ENCODE measurements at places on chromosomes 7 and 10. TPM values are rescaled to one million over a fixed set of nuclear protein-coding genes. Genes with fewer than 3 reads are reported as not detected.

DNA sequence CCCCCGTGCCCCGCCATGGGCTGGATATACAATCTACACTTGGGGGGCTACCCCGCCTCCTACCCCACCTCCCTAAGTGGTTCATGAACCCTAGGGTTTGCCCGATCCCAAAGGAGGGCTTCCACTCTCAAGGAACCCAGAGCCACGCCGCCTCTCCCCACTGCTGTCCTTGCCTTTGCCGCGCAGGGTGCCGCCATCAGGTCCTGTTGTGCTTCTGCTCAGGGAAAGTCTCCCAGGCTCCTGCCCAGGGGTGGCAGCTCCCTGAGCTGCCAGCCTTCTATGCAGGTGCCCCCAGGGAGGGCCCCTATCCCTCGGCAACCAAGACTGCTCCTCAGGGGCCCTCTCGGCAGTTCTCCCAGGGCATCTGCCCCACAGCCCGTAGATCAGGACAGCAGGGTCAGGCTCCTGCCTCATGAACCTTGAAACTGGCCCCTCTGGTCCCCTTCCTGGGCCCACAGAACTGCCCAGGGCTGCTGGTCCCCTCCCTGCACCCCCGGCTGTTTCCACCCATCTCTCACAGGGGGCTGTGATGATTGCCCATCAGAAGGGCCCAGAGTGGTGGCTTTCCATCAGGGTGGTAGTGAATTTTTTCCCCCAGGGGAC is 13.0 kb upstream of the PCBD1 start:
- H3K27ac ChIP-seq: no peak overlapping the region
- H3K4me3 ChIP-seq: no peak overlapping the region
- no peaks in the 10 kb centered on the region for H3K4me1 ChIP-seq

Gene TMEM196
- total RNA-seq: not detected

DNA sequence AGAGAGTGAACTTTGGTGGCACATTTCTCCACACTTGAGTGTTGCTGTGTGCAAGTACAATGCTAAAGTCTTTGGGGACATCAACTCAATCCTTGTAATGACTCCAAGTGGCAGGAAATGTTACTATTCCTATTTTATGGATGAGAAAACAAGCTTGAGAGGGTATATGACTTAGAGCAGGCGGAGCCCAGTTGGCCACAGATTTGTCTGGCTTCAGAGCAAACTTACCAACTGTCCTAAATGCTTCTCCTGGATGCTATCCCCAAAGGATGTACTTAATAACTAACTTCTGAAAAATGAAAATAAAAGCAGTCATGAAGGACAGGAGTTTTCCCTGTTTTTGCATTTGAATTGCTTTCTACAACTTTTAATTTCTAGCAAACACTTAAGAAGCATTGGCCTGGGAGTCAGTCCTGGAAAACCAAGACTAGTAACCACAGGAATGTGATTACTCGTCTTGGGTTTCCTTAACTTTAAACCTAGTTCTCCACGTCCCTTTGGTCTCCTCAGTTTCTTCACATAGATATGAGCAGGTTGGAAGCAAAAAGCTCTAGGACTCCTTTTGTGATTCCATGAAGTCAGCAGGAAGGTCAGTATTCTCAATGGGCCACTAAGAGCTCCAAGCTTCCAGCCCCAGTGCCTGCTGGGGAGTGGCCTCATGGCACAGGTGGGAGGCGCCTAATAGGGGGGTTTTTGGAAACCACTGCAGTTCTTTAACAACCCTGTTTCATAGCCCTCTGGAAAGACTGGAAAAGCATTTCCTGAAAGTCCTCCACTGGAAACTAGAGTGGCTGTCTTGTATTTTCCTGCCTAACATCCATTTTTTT is 140.8 kb downstream of the GLCCI1 start:
- H3K4me3 ChIP-seq: no peak overlapping the region
- H3K36me3 ChIP-seq: no peaks in the 10 kb centered on the region
- H3K27ac ChIP-seq: no peak overlapping the region
- no peaks in the 10 kb centered on the region for H3K27me3 ChIP-seq
- no peak for DNase-seq

GRCh38 chr7:137305901-137306621 is 37.5 kb downstream of the PTN start:
- no peaks in the 10 kb centered on the region for H3K36me3 ChIP-seq
- H3K4me3 ChIP-seq: no peak overlapping the region
- no peaks in the 10 kb centered on the region for H3K27me3 ChIP-seq
- H3K27ac ChIP-seq: no peak overlapping the region
- no peak for DNase-seq

- H3K4me1 ChIP-seq: no peaks in the 10 kb centered on the region
- peak overlapping the region; percentile 32 for H3K4me3 ChIP-seq
- no peak overlapping the region for H3K27ac ChIP-seq
- H3K36me3 ChIP-seq: no peaks in the 10 kb centered on the region
Observed at GRCh38 chr10:71805776-71806703, 32.7 kb upstream of the VSIR start.

- H3K4me3 ChIP-seq: no peak overlapping the region
- H3K27me3 ChIP-seq: no peaks in the 10 kb centered on the region
- H3K4me1 ChIP-seq: peaks cover 19% of the 10 kb centered on the region
- no peak overlapping the region for H3K27ac ChIP-seq
- DNase-seq: no peak
Observed at GRCh38 chr10:114485696-114486400, 81.5 kb upstream of the AFAP1L2 start.

Gene GPR15LG
- total RNA-seq: not detected

DNA sequence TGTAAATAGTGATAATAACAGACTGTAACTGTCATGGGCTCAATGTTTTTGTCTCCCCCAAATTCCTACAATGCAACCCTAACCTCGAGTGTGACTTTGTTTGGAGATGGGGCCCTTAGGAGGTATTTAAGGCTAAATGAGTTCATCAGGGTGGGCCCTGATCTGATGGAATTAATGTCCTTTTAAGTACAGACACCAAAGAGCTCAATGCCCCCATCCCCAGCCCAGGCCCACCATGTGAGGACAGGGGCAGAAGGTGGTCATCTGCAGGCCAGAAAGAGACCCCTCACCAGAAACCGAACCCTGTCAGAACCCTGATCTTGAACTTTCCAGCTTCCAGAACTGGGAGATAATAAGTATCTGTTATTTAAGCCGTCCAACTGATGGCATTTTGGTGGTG is 83.2 kb downstream of the PIP4K2A start:
- H3K36me3 ChIP-seq: no peaks in the 10 kb centered on the region
- H3K4me1 ChIP-seq: peaks cover 42% of the 10 kb centered on the region
- H3K27ac ChIP-seq: no peak overlapping the region
- DNase-seq: no peak
- H3K4me3 ChIP-seq: no peak overlapping the region

DNA sequence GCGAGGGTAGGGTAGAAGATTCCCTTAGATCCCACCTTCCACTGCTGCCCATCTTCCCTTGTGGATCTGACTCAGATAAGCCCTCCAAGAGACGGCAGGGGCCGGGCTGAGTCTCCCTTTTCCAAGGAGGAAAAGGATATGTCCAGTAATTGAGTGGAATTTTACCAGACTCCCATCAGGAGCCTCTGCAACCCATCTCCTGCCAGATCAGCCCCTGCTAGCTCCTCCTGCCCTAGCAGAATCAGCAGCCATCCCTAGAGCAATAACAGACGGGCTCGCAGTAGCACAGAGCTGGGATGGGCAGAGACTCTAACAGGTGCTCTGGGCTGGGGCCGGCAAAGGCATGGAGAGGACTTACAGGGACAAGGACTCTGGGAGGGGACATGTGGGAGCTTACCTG is 73.5 kb downstream of the C10orf105 start:
- no peaks in the 10 kb centered on the region for H3K36me3 ChIP-seq
- no peak overlapping the region for H3K4me3 ChIP-seq
- DNase-seq: no peak
- peaks cover 24% of the 10 kb centered on the region for H3K4me1 ChIP-seq
- no peaks in the 10 kb centered on the region for H3K27me3 ChIP-seq

DNA sequence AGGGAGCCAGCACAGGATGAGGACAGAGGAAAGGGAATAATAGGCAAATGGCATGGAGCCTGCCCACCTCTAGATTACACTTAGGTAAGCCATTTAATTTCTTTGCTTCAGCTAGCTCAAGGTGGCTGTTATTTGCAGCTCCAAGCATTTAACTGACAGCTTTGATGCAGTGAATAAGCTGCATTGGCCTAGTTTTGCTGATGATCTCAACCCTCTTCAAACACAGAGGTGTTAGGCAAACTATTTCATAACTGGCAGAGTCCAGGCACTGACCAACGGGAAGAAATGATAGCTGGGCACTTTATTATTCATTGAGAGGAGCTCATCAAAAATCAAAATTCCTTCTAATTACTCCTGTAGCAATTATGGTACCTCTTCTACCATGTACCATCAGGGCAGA is 317.4 kb downstream of the BMPER start:
- peaks cover 3% of the 10 kb centered on the region for H3K4me1 ChIP-seq
- H3K4me3 ChIP-seq: no peak overlapping the region
- no peaks in the 10 kb centered on the region for H3K36me3 ChIP-seq
- H3K27ac ChIP-seq: no peak overlapping the region
- H3K27me3 ChIP-seq: no peaks in the 10 kb centered on the region

Gene DNA2
- 49.3 TPM for total RNA-seq

Gene TAS2R5
- total RNA-seq: 5.1 TPM

DNA sequence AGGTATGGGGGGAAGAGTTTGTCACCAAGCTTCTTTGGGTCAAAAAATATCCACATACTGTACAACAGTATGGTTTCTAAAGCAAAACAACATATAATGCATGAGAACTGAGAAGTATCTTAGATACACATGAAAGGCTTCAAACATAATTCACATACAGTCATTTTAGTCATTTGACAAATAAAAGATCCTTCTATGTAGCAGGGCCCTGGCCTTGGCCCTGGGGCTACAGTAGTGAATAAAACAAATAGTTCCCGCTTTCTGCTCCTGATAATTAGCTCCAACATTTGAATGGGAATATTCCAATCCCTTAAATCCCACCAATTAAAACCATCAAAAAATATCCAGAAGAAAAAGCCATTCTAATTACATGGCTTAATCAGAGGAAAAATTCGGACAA is 51.3 kb downstream of the MALSU1 start:
- H3K36me3 ChIP-seq: peaks cover 26% of the 10 kb centered on the region
- H3K27me3 ChIP-seq: no peaks in the 10 kb centered on the region
- peak overlapping the region; percentile 39 for H3K27ac ChIP-seq
- H3K4me3 ChIP-seq: no peak overlapping the region
- DNase-seq: no peak

GRCh38 chr7:36763132-36763816 is 39.0 kb upstream of the AOAH start:
- H3K4me3 ChIP-seq: no peak overlapping the region
- DNase-seq: peak; percentile 24
- no peaks in the 10 kb centered on the region for H3K27me3 ChIP-seq
- H3K27ac ChIP-seq: no peak overlapping the region
- no peaks in the 10 kb centered on the region for H3K36me3 ChIP-seq

Gene CPA4
- total RNA-seq: not detected

DNA sequence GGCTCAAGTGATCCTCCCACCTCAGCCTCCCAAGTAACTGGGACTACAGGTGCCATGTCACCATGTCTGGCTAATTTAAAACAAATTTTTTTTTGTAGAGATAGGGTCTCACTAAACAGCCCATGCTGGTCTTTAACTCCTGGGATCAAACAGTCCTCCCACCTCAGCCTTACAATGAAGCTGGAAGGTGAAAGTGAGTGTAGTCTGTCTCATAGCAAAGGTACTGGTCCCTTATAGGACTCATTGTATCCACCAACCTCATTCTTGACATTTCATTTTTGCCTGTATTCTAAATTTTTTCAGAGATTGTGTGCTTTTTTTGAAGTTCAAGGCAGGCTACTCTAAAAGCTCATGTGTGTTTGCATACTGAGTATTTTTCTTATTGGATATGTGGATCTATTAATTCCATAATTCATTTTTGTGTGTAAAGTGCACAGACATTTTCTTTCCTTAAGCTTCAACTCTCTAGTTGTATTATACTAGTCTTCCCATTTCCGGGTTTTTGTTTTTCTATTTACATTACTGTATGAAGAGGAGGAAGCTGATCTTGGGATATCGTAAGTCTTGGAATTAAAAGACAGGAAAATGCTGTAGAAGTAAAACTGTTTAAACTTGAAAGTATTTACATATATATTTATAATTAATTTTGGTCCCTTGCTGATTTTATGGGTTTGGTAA is 13.3 kb downstream of the KMT2E start:
- DNase-seq: no peak
- H3K27ac ChIP-seq: no peak overlapping the region
- H3K4me3 ChIP-seq: no peak overlapping the region
- H3K36me3 ChIP-seq: no peaks in the 10 kb centered on the region
- H3K27me3 ChIP-seq: no peaks in the 10 kb centered on the region

DNA sequence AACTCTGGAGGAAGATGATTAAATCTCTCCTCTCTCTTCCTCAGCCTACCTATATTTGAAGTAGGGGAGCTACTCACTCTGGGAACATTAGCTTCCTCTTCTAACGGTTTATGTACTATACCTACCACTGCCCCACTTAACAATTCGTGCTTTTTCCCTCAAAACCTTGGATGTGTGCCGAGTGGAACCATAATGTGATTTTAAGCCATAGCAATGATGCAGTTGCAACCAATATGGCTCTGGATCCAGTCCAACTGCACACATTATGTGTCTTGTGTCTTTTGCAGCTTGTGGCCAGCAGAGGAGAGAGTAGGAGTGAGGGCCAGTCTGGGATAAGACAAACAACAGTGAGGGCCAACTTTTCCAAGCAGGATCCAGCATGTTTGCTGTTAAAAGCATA is 170.7 kb downstream of the GATA3 start:
- DNase-seq: no peak
- H3K36me3 ChIP-seq: no peaks in the 10 kb centered on the region
- no peaks in the 10 kb centered on the region for H3K27me3 ChIP-seq
- no peak overlapping the region for H3K4me3 ChIP-seq
- H3K4me1 ChIP-seq: no peaks in the 10 kb centered on the region
- H3K27ac ChIP-seq: no peak overlapping the region

- H3K36me3 ChIP-seq: no peaks in the 10 kb centered on the region
- DNase-seq: no peak
- no peaks in the 10 kb centered on the region for H3K27me3 ChIP-seq
- no peaks in the 10 kb centered on the region for H3K4me1 ChIP-seq
Observed at GRCh38 chr7:142158736-142159496, 47.4 kb downstream of the MGAM2 start.

GRCh38 chr10:106625751-106626150 is 538.8 kb downstream of the SORCS1 start:
- H3K27ac ChIP-seq: no peak overlapping the region
- H3K36me3 ChIP-seq: no peaks in the 10 kb centered on the region
- H3K4me1 ChIP-seq: no peaks in the 10 kb centered on the region
- H3K27me3 ChIP-seq: no peaks in the 10 kb centered on the region
- DNase-seq: no peak

Gene GNAT3
- total RNA-seq: not detected

Gene HHEX
- 0.39 TPM for total RNA-seq
